ENCODE measurements at places on chromosomes 6 and 20. TPM values are rescaled to one million over a fixed set of nuclear protein-coding genes. Genes with fewer than 3 reads are reported as not detected.

- no peak for DNase-seq
Observed at GRCh38 chr20:48195121-48195870, 410.0 kb upstream of the SULF2 start.

- peak; percentile 23 for DNase-seq
Observed at GRCh38 chr20:2688041-2688591, 4.5 kb upstream of the EBF4 start.

DNA sequence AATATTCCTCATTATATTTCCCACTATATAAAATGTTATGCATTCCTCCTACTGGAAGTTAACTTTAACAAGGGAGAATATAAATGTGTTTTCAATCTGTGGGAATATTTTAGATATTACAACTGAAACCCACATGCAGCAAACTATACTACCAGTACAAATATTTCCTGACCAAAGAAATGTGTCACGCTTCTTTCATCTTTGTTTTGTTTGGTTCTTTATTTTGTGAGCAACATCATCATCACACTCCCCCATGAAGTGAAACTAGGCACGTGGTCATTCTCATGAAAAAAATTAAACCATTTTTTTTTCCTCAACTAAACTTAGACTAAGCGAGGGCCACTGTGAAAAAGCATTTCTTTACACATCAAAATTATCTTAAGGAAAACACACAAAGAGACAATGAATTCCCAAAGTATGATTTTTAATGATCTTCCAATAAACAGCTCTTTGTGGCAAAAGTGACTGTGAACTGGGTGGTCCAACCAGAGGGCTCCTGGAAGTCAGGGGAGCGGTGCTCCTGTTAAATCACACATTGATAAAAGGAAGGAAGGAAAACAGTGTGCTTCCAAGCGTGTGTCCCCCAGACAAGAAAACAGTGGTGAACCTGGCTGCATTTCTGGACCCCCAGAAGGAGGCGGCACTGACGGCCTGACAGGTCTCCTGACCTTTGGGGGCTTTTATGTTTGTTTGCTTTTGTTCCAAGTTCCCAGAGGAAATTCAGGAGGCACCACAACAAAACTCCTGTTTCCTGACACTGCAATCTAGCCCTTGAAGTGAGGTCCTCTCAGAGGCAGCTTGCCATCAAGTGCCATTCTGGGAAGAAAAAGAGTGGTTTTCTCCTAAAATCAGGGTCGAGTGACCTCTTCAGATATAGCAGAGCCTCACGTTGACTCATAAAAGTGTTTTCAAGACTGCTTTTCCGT, 166.8 kb upstream of the FOXQ1 start:
- no peak for DNase-seq

The NRSN1 gene
- total RNA-seq = 27.9 TPM

The CCN6 gene
- not detected for total RNA-seq

The PDYN gene
- total RNA-seq = not detected

The PGC gene
- total RNA-seq = not detected

The ARMC12 gene
- 0.47 TPM for total RNA-seq

All from occipital lobe (tissue), 3 donors.